Cortex of kidney (tissue), 1 donor: ENCODE measurements at places on chromosomes 11 and 22.

- no peak for DNase-seq
Observed at GRCh38 chr11:66327171-66328030, 8.8 kb downstream of the RIN1 start.

DNA sequence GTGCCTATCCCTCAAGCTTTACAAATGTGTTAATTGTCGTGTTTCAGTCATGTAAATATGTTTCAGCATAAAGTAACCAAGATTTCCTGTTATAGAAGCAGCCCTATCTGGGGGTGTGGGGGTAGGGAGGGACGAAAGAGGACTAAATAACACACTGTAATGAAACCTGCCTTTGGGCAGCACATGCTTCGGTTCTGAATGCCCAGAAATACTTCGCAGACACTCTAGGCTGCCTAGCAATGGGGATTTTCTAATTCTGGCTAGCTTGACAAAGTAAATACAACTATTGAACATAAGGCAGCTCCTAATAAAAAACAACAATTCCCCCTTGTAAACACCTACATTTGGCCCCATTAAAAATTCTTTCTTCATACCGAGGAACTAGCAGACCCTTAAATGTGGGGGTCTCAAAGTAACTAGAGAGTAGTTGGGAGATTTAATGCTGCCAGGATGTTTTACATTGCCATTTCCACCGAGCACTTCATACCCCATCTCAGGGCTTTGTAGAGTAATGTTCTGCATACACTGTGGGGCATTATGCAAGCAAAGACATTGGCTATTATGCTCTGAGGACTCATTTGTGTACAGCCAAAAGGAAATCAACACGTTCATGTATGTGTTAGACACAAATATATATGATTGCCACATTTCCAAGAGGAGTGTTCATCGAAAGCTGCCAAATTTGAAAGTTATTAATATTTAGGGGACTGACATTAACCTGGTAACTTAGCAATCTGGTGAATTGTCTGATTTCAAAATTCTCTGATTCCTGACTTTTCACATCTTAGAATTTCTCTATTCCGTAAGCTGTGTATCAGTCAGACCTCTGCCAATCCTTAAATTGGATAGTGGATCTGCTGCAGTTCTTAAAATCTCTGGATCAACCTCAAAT lies 42.1 kb downstream of the PAX6 start:
- DNase-seq, result no peak

DNA sequence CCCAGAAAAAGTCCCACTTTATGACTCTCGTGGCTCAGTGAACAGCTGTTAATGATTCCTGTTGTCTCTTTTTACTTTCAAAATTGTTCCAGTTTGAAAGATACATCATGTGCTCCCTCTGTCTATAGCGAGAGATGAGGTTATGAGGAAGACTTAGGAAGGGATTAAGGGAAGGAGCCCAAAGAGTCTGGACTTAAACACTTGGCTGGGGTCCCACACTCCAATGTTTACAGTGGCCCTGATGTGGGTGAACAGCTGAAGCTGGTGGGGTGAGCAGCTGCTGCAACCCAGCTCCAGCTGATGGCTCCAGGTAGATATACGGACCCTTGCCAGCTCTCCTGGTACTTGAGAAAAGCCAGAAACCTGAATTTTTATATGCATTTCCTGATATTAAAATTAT lies 84.5 kb upstream of the PLET1 start:
- DNase-seq, result no peak

DNA sequence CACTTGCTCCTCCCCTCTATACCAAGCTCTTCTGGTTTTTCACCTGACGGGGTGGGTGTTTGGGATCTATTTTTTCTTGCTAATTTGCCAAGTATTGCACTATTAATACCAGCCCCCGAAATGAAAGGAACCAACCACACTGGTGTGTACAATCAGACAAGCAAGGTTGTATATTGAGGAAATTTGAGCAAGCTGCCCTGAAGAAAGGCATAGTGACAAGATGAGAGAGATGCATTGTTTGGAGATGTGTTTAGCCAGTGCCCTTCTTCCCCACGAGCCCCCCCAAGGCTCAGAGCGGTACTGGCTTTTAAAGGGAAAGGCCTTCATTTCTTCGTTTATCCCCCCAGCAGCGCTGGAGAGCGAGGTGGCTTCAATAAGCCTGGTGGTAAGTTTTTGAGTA lies 15.2 kb upstream of the GAS2L1 start:
- DNase-seq, result no peak

GRCh38 chr22:28108851-28109250 lies 189.8 kb upstream of the PITPNB start:
- DNase-seq, result no peak

GRCh38 chr11:124207102-124207792 lies 24.1 kb downstream of the OR10D3 start:
- no peak for DNase-seq

- no peak for DNase-seq
Observed at GRCh38 chr22:43995057-43995685, 28.9 kb upstream of the PARVB start.

DNA sequence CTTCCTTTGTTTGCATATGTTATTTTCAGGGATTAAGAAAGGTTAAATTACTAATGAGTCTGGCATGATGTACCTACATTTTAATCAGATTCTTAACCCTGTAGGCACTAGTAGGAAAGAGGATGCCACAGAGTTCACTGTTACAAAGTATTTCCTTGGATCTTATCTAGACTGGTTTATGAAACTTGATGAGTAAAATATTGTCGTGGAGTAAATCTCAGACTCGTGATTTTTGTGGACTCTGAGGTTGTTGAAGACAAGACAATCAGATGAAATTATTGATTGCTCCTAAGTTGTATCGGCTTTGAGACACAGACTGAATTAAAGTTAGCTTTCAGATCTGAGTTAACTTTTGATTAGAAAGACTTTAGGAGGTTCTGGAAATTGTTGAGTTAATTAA lies 6.0 kb downstream of the KMT2A start:
- no peak for DNase-seq

DNA sequence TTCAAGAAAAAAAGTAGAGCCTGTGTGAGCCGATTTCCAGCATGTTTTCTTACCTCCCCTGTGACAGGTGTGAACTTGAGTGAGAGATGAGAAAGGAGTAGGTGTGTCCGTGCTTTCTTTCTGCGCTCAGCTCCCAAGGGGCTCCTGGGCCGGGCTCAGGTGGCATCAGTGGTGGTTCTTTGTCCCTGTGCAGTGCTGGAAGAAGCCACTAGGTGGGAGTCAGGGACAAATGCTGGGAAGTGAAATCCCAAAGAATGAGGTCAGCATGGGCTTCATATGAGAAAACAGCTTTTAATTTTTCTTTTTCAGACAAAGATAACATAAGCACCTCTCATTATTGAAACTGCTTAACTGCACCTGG lies 57.8 kb downstream of the PPFIBP2 start:
- no peak for DNase-seq

DNA sequence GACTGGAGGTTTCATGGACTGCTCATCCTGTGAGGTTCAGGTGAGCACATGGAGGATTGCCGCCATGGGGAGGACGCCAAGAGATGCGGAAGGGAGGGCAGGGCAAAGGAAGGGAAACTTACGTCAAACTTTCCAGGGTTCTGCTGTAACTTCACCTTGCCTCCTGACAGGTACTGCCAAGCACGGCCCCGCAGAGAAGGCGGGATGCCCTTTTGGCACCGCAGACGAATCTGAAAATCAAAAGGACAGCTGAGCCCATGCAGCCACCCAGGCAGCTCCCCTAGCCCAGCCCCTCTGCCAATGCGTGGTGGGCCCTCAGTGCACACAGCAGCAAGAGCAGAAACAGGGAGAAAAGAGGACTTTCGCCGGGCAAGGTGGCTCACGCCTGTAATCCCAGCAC lies 10.0 kb upstream of the CASTOR1 start:
- no peak for DNase-seq

- DNase-seq, result no peak
Observed at GRCh38 chr22:36223504-36223903, 15.8 kb downstream of the APOL2 start.

DNA sequence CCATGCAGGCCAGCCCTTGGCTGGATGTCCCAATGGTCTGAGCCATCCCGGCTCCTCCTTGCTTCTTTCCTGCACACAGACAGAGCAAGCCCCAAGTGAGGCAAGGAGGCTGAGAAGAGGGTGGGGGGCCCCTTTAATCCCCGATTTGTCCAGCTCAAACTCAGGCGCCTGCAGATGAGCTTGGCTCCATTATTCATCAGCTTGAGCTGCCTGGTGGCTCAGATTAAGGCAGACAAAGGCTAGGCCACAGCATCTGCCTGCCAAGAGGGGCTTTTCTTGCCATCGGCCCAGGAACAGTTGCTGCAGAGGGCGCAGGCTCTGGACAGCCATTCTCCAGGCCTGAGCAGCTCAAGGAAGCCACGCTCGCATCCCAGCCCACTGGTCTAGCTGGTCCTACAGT lies 35.4 kb downstream of the LMO1 start:
- DNase-seq, result no peak

DNA sequence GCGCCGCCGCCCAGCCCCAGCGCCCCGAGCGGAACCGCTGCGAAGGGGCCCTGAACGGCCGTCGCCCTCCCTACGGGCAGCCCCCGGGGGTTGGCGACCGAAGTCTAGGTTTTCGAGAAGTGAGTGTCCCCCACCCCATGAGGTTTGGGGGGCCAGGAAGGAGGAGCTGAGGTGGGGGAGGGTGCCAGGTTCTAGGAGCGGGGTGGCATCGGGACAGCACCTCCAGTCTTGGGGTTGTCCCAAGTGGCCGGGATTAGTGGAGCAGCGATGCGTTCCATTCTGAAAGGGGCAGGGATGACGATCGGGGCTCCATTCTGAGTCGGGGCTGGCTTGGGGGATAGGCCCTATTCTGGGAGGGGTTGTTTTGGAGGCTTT lies 408 bp downstream of the PPP2R5B start:
- no peak for DNase-seq

- DNase-seq, result no peak
Observed at GRCh38 chr11:32006799-32007388, 84.0 kb upstream of the RCN1 start.

DNA sequence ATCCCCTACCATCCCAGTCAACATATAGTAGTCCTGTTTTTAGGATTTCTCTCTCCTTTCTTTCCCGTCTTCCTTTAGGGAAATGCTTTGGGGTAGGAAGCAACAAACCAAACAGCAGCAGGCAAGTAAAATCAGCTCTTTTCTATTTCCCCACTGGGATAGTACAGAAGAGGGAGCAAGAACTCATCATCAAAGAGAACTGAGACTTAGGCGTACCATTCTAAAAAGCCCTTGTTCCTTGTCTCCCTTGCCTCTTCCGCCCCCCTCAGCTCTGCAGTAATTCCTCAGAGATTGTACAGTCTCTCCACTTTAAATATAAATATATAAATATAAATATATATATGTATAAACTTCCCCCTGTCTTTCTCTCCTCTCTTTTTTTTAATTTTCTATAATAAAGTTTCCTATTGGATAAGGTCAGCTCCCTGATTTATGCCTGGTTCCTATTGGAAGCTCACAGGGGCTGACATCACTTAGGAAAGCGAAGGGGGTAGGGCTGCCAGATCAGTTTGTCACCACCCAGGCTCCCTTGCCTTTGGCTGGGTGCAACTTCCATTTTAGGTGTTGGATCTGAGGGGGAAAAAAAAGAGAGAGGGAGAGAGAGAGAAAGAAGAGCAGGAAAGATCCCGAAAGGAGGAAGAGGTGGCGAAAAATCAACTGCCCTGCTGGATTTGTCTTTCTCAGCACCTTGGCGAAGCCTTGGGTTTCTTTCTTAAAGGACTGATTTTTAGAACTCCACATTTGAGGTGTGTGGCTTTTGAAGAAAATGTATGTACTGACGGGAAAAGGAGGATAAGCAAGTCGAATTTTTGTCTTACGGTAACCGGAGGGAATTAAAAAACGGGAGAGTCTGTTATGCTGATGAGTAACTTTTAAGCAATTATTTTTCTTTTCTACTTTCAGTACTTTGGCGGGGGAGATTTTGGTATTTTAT lies at the start of gene CTNND1:
Gene CTNND1 (plus strand): TSS at position 502 of the 934 bp plus-strand sequence. CDS start 29,677 bp downstream, outside the sequence.
- DNase-seq, result no peak

- DNase-seq, result no peak
Observed at GRCh38 chr11:43922744-43923405, 19.6 kb upstream of the C11orf96 start.

- DNase-seq, result no peak
Observed at GRCh38 chr11:111299101-111300026, 1.0 kb downstream of the POU2AF3 start.

DNA sequence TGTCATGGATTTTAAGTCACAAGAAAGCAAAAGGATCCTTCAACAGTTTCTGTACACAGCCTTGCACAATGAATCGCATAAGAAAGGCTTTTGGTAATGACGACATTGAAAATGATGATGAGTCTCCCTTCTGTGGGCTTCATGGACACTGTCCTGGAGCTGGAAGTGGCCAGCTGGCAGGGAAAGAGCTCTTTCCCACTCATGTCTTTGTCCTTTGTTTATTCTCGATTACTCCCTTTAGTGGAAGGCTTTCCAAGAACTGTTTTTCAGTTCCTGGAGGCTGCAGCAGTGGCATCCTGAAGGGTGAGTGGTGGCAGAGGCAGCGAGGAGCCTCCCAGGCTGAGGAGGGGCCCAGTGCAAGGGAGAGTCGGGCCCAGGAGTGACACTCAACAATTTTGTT lies 505.2 kb downstream of the NTM start:
- DNase-seq, result no peak

DNA sequence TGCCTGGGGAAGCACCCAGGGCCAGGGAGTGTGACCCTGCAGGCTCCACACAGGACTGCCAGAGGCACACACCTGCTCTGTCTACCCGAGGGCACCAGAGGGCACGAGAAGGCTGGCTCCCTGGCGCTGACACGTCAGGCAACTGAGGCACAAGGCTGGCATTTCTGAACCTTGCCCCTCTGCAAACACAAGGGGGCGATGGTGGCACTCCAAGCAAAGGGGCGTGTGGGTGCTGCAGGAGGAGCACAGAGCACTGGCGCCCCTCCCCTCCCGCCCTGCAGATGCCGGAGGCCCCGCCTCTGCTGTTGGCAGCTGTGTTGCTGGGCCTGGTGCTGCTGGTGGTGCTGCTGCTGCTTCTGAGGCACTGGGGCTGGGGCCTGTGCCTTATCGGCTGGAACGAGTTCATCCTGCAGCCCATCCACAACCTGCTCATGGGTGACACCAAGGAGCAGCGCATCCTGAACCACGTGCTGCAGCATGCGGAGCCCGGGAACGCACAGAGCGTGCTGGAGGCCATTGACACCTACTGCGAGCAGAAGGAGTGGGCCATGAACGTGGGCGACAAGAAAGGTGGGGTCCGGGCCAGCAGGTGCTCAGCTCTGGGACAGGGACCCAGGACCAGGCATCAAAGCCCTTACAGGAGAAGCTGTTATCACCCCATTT lies 20.8 kb upstream of the TXNRD2 start:
- no peak for DNase-seq

DNA sequence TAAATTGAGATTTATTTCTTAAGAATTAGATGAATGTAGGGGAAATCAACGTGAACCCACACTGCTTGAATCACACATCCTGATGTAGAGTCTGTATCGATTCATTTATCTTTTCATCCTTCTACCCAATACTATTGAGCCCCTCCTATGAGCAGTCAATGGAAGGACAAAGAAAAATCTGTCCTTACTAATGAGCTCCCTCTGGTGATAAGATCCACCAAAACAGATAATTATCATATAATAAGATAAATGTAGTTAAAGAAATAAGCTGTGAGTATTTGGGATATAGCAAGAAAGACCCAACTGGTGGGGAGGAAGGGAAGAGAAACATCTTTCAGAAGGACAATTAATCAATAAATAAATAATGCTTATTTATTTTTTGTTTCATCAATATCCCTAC lies 385.1 kb upstream of the CCDC90B start:
- no peak for DNase-seq
